Activated CD4-positive, alpha-beta T cell treated with anti-CD3 and anti-CD28 coated beads, Interleukin-2, amount 10 ng/mL, durations not matched to agents 7 days and 5 days (primary cell): ENCODE measurements at places on chromosomes 2 and 18. TPM values are rescaled to one million over a fixed set of nuclear protein-coding genes. Genes with fewer than 3 reads are reported as not detected.

- peak; percentile 44 for DNase-seq
Measured at GRCh38 chr2:38387887-38388286, 10.8 kb upstream of the ATL2 start.

GRCh38 chr2:132479155-132479554, 62.5 kb downstream of the GPR39 start:
- no peak for DNase-seq

DNA sequence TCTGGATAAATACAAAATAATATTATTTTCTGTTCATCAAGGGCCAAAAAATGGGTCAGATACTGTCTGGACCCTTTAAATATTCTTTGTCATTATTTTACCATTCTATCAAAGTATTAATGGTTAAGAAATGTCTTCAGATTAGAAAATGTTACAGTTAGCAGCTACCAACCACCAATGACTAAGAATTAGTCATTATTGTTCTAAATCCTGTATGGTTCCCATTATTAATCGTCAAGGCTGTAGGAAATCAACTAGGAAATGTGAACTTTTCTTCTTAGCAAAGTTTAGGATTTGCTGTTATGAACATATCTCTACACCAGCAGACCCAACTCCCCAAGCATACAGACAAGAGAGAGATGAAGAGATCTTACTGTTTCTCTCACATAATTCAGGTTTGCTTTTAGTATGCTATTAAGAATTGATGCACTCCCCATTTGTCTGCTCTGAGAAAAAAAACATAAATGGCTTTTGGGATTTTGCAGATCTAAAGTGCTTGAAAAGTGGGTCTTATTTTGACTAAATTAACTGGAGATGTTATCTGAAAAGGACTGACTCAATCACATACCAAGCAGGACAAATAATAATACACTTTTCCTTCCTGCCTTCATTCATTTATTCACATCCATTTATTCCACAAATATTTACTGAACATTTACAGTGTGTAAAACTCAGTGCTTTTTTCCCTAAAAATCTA, 147.7 kb downstream of the PPP1R1C start:
- no peak for DNase-seq

Gene TSGA10
- total RNA-seq: 6.6 TPM

Gene RNU2-63P
- 1.9 TPM for total RNA-seq
